NCI-H460 (cell line): ENCODE measurements at places on chromosomes 16 and 17.

DNA sequence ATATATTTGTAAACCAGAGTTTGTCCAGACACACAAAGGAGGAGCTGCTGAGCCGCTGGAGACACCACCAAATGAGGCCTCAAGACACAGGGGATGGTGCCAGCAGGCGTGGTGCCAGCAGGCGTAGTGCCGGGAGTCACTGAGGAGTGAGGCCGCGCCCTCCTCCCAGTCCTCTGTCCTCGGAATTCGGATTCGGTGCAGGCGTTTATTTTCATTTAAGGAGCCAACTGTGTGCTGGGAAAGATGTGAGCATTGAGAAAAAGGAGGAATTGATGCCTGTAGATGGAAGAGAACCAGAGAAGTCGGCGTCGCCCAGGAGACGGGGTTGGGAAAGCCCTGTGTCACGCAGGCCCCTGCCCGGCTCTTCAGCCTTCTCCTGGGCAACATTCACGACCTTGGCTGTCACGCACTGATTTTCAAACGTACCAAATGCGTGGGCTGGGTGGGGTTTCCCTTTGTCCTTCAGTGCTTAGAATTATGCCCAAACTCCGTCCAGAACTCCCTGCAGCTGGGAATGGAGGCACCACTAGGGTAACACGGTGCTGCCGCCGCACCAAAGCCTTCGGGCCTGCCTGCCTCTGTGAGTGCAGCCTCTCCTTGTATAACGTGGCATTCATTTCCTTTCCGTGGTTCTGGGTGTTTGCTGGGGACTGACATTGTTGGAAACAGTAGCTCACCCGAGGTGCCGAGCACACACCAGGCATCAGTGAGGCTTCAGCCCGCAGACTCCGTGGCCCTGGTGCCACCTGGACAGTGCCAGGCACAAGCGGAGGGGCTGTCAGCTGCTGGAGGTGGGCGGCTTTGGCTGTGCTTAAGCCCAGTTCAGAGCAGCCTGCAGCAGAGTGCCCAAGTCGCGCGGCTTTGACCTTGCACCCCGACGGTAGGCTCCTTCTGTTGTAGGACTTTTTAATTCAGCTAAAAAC is 49.0 kb upstream of the CHMP6 start:
- no peak for DNase-seq

DNA sequence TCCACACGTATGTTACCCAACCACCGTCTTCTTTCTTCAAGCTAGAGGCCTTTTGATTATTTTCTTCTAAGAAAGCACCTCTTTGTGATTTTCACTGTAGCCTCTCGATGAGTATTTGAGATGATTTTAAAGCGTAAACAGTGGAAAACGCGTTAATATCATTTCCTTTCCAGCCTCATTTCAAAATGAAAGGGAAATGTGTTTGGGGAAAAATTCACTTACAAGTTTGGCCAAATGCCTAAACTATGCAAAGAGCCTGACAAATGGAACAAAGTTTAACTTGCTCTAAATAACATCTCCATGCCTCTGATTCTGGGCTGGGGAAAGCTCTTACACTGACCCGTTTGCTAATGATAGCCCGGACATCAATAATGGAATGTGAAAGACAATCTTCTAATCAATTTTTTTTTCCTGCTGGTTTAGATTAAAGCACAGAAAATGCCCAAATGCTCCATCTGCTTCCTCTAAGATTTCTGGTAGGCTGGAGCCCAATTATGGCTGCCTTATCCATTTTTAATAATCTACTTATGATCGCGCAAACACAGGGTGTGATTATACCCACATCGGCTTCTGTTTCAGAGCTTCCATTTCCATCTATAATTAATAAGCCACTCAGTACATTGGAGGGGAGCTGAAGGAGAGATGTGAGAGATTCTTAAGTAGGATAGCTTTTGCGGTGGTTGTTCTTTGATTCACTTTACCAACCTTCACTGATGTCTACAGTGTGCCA is 43.5 kb downstream of the HS3ST2 start:
- no peak for DNase-seq

- DNase-seq = no peak
Measured at GRCh38 chr16:67165121-67166078, 855 bp downstream of the HSF4 start.

DNA sequence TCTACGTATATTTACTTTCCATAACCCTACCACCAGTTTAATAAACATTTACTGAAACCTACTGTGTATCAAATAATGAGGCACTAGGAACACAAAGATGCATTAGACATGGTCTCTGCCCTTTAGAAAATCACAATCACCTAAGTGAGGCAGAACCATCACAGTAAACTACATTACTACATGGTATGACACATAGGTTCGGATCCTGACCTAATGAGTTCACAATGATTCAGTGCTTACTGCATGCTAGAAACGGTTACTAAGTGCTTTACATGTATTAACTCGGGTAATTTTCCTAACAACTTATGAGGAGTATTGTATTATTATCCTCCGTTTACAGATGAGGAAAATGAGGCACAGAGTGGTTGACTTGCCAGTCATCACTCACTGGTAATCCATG is 5.2 kb upstream of the SYNRG start:
- DNase-seq = no peak

DNA sequence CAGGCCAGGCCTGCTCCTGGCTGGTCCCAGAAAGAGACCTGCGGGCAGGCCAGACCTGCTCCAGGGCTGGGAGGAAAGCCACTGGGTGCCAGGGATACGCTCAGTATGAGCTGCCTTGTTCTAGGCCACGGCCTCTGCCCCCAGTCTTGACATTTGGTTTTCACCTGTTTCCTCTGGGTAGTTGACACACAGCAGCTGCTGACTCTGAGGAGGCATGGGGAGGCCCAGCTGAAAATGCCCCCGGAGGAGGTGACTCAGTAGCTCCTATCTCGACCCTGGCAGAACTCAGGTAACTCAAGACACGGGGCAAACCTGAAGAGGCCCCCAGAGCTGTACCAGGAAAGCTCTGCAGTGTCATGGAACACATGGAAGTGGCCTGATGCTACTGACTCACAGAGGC is 13.9 kb upstream of the ADGRG1 start:
- DNase-seq = no peak

- DNase-seq = no peak
Measured at GRCh38 chr16:66701516-66701915, 5.0 kb upstream of the CMTM4 start.

- DNase-seq = no peak
Measured at GRCh38 chr17:15185625-15185991, 79.5 kb downstream of the PMP22 start.

GRCh38 chr16:53482123-53482522 is 20.9 kb downstream of the AKTIP start:
- DNase-seq = no peak

DNA sequence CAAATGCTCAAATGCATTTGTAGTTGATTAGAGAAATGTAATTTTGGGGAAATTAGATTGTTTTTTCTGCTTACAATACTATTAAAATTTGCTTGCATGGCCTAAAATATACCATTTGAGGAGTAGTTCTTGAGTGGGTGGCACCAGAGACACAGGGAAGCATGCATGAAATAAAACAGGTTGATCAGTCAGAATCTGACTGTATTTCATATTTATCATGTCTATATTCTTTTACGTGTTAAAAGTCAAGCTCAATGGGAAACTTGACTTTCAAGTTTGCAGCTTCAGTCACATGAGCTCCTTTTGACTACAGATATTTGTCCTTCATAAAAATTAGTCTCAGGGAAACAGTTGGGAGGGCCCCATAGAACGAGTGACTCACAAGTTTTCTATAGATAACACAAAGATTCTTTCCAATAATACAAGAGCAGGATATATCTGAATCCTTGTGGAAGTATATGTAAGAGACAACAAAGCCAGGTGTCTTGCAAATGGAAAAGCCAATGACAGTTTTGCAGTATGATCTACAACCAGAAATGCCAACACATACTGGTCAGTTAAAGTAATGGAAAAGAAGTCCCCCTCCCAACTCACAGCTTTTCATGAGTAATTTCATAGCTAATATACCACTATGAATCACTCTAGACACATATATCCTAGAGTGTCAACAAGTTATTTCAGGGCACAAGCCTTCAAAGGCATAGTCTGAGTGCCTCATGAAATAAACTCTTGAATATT is 42.2 kb upstream of the CORO6 start:
- no peak for DNase-seq

DNA sequence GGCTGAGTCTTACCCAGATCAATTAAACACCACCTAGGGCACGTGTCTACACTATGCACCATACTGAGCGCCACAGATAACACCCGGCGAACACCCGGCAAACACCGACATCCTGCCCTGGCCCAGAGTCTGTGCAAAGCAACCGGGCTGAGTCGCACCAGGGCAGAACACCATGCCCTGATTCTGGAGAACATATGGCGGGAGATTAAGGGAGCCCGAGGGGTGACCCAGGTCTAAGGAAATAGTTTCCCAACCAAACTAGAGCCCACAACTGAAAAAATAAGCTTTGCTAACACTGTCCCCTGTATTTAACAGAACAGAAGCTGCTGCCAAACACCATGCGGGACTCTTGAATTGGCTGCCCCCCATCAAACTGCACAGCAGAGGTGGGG is 22.1 kb downstream of the MYO18A start:
- no peak for DNase-seq

- no peak for DNase-seq
Measured at GRCh38 chr17:3986939-3987335, 22.7 kb upstream of the ATP2A3 start.

GRCh38 chr17:75456039-75456416 is 407 bp upstream of the TMEM94 start:
- no peak for DNase-seq

GRCh38 chr16:29777576-29778350 is at the start of gene ZG16:
Gene ZG16, plus strand, starts transcription at chr16:29778256. Its CDS starts 1,011 bp downstream, at chr16:29779267.
- DNase-seq = no peak
